ENCODE measurements at places on chromosomes 6 and 20.

GRCh38 chr6:106799031-106799894 lies 169.9 kb downstream of the QRSL1 start:
- DNase-seq = no peak

DNA sequence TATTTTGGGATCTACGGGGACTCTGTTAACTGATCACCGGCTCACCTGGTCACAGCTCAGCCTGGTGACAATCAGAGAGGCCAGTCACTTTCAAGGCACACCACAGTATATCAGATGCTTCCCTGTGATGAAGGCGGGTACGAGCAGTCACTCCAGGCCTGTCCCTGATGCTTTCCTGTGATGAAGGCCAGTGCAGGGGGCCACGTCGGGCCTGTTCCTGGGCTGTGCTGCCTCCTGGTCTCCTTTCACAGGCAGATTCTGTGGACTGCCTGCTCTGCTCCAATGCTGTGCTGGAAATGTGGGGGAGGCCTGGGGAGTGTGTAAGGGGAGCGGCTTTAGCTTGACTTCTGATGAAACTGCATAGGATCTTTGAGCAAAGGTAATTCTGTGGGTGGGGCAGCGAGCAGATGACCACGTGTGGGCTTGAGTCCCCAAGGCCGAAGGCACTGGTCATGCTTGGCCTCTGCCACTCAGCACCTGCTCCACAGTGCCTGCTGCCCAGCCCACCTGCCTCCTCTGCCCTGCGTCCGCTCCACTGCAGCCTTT lies 372.6 kb downstream of the TAF4 start:
- DNase-seq = no peak

DNA sequence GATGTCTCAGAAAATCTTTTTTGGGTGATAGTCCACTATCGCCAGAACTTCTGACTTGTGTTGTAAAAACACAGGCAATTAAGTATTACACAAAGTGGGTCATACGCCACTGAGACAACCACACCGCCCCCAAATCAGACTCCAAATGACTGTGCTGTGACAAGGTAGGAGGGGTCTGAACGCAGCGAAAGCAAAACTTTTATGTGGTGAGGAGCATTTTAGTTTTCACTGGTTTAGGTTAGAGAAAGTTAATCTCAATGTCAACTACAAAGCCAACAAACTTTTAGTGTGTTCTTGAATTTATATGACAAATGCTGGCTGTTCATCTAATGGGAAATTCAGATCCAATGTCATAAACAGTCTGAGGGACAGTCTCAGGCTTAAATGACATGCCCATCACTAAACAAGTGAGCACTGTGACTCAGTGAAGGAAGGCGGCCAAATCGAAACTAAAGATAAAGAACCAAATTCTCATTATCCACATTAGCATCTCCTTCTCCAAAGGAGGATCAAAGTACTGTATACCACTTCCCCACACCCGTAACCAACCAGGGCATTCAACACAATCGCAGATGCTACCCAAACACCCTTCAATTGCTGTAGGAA lies 186.7 kb downstream of the GJA10 start:
- DNase-seq = peak; percentile 77

DNA sequence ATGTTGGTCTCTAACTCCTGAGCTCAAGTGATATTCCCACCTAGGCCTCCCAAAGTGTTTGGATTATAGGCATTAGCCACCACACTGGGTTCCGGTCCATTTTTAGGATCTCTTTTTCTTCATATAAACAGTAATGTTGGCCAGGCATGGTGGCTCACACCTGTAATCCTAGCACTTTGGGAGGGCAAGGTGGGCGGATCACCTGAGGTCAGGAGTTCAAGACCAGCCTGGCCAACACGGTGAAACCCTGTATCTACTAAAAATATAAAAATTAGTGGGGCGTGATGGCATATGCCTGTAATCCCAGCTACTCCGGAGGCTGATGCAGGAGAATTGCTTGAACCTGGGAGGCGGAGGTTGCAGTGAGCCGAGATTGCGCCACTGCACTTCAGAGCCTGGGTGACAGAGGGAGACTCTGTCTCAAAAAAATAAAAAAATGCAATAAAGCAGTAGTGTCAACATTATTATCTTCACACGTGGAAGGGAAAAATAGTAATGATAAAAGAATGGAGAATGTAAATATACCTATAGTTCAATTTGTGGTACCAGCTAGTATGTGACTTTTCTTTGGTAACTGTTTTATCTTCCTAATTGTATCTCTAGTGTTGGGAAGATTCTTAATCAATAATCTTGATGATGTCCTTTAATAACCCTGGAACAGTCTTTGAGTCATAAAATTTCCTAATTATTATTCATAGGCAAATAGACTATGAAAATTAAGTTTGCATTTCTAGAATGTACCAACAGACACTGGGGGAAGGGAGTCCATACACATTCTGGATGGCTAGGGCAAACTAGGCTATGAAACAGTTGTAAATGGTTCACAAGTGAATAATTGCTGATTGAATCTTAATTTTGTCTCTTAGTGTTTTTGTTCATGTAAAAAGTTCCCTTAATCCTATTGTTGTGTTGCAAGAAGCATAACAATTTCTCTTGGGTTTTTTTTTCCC lies 3.6 kb downstream of the PARD6B start:
- no peak for DNase-seq

DNA sequence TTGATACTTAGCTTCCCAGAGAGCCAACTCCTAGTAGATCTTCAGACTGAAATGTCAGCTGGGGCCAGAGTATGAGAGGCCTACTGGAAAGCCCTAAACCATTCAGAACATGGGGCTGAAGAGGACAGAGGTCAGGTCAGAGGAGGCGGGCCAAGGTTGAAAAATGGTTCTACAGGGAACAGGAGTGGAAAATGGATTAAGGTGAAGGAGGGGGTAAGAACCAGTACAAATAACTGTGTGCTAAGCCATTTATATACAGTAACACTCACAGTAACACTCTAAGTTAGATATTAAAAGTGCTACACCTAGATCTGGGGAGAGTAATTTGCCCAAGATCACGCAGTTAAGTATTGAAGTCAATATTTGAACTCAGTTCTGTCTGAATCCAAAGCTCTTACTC lies 313.2 kb upstream of the MAP3K7 start:
- DNase-seq = no peak

GRCh38 chr6:146767632-146768031 lies 168.9 kb downstream of the ADGB start:
- no peak for DNase-seq

DNA sequence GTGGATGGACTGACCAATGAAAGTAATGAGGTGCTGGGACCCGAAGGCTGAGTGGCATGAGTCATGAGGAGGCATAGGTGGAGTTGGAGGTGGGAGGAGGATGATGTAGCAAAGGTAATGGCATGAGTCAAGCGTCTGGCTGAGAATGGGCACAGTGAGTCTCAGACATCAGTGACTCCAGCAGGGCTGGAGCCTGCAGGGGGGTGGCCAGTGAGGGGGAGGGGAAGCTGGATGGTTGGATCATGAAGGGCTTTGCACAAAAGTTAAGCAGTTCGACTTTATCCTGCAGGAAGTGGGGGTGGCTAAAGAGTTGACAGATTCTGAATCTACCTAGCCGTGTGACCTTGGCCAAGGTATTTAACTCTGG lies 99.0 kb upstream of the IYD start:
- no peak for DNase-seq

DNA sequence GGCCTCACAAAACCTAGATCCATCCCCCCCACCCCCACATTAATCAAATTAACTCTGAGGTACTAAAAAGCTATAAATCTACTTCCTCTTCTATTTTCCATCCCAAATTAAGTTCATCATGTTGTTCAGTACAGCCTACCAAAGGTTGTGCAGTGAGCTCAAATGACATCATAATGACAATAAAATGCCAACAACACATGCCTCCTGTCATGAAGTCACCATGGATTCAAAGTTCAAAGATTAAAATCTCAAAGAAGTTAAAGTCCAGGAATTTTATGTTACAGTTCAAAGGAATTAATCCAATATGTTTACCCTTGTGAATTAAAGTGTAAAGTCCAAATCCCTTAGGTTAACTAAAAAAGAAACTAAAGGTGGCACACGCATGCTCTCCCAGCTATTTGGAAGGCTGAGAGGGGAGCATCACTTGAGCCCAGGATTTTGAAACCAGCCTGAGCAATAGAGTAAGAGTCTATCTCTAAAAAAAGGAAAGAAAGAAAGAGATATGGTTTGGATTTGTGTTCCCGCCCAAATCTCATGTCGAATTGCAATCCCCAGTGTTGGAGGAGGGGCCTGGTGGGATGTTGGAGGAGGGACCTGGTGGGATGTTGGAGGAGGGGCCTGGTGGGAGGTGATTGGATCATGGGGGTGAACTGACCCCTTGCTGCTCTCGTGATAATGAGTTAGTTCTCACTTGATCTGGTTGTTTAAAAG lies 25.7 kb upstream of the SIRT5 start:
- DNase-seq = no peak

DNA sequence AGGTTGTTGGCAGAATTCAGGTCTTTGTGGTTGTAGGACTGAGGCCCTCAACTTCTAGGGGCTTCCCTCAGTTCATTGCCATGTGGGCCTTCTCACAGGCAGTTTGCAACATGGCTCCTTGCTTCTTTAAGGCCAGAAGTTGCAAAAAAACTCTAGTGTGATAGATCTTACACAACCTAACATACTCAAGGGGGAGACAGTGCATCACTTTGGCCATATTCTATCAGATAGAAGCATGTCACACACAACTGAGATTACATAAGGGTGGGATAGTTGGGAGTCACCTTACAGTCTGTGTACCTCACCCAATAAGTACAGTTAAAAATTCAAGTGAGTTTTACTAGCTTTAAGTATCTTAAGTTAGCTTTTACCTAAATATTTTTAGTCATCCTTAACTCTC lies 1.6 kb downstream of the SIRPD start:
- peak; percentile 58 for DNase-seq

DNA sequence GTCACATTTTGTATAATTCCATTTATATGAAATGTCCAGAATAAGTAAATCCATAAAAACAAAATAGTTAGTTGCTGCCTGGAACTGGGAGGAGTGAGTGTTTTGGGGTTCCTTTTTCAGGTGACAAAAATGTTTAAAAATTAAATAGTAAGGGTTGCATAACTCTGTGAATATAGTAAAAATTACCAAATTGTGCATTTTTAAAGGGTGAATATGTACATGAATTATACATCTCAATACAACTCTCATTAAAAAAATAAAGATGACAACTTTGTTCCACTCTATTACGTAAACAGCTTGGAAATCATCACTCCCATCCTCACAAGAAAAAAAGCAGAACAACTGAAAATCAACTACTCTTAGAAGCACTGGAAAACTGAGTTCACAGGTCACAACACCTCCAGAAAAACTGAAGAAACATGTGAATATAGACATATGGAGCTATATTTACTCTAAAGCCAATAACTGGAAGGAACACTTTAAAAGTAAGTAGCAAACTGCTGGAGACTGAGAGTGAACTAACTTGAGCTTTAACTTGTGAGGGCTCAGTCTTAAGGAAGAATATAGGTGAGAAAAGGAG lies 40.0 kb downstream of the RANBP9 start:
- DNase-seq = no peak

- no peak for DNase-seq
Observed at GRCh38 chr20:35503841-35504561, 25.5 kb downstream of the C20orf173 start.

DNA sequence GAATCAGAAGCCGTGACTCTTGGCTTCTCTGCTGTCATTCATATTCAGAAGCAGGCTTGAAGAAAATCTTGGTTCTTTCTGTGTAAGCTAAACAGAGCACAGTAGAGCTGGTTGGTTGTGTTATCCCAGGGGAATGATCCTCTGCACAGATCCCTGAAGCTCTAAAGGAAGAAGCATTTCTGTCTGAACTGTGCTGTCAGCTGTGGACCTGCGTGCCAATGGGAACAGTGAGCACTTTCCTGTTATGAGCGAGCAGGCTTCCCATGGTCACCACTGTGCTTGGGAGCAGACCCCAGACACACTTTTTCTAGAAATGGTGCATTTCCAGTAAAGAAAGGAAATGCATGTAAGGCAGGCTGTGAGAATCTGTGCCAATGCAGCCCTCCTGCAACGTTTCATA lies 490.2 kb downstream of the EPM2A start:
- DNase-seq = no peak

GRCh38 chr20:63956664-63957003 lies 418 bp upstream of the UCKL1 start:
- no peak for DNase-seq

- peak; percentile 61 for DNase-seq
Observed at GRCh38 chr6:36914227-36914794, 28.6 kb downstream of the C6orf89 start.

GRCh38 chr6:108697561-108698161 lies 136.9 kb downstream of the FOXO3 start:
- no peak for DNase-seq

- DNase-seq = no peak
Observed at GRCh38 chr20:22690616-22691179, 106.3 kb upstream of the FOXA2 start.

DNA sequence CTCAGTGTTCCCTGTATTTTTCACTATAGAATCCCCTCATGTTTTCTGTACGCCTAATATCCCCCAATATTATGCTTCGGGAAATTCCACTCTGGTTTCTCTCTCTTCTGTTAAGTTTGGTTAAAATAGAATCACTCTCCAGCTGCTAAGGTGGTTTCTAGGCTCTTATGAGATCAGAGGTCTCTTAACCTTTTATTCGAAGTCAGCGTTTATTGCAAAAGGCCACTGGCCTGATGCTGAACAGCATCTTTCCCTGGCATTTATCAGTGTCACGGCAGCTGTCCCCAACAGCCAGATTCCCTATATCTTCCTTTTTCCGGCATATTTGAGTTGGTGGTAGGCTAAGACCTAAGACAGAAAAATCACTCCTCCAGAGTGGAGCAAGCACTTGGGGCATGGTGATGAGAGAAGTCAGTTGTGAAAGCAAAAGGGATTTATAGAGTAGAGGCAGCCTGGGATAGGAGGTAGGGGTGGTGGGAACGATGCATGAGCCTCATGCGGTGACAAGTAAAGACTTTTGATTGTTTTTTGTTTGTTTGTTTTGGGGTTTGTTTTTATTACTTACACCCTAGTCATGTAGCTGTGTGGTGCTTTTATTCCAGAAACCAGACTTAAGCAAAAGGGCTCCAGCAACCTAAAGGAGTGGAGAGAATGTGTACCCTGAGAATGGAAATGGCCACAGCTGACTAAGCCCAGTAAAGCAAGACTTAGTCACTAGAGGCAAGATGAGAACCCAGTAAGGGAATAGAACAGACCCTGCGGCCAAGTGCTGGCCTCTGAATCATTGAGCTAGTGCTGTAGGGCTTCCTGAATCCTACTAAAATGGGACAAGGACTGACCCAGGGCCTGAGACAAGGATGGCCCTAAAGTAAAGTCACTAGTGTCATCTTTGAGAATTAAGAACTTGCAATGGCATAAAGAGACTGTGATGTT lies 233.0 kb upstream of the PRND start:
- no peak for DNase-seq

GRCh38 chr6:14635934-14636591 lies 518.5 kb downstream of the CD83 start:
- DNase-seq = peak; percentile 34

GRCh38 chr6:3708540-3708939 lies 43.0 kb downstream of the PXDC1 start:
- DNase-seq = no peak
